Brain microvascular endothelial cell (primary cell): ENCODE measurements at places on chromosomes 12 and 14.

DNA sequence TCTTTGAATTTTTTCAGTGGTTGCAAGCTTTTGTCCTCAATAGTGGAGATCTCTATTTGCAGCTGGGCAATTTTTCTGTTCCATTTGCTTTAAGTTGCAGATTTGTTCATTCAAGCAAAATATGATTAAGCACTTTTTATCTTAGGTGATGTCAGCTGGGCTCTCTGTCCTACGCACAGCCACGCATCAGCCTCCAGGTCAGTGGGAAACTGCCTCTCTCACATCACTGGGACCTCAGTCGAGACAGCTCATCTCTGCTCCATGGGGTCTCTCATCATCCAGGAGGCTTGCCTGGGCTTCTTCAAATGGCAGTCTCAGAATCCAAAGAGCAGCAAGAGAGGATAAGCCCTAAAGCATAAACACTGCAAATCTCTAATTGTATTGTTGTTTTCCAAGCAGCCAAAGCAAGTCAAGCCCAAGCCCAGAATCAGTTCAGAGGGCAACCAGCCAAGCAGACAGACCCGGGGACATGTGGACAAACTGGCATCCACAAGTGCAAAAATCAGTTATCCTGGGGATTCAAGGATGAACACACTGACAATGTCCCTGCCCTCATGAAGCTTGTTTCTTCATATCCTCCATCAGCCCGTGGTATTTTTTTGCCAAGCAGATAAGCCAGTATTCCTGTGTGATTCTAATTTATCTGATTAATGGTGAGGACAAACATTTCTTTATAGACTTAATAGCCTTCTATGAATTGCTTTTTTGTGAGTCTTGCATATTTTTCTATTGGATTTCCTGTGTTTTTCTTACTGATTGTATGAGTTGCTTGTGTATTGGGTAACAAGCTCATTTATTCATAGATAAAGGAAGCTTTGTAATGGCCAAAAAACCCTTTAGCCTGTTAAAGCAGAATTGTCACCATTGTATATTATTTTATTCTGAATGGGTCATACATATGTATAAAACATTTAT is 262.5 kb downstream of the GXYLT1 start:
- DNase-seq: no peak

DNA sequence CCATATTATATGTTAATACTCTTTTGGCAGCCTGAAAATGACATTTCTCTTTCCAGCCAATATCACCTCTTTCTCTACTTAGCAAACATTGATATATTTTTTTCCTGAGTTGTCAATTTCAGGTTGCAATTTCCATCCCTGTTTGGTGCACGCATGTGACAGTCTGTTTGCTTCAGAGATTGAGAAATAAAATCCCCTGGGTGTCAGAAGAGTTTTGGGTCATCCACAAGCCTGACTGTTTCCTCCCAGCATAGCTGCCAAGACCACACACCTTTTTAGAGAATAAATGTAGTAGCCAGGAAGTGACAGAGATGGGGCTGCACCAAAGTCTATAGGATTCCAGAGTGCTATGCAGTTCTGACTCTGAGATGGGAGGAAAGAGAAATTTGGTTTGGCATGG is 144.9 kb upstream of the NOS1 start:
- DNase-seq: no peak

DNA sequence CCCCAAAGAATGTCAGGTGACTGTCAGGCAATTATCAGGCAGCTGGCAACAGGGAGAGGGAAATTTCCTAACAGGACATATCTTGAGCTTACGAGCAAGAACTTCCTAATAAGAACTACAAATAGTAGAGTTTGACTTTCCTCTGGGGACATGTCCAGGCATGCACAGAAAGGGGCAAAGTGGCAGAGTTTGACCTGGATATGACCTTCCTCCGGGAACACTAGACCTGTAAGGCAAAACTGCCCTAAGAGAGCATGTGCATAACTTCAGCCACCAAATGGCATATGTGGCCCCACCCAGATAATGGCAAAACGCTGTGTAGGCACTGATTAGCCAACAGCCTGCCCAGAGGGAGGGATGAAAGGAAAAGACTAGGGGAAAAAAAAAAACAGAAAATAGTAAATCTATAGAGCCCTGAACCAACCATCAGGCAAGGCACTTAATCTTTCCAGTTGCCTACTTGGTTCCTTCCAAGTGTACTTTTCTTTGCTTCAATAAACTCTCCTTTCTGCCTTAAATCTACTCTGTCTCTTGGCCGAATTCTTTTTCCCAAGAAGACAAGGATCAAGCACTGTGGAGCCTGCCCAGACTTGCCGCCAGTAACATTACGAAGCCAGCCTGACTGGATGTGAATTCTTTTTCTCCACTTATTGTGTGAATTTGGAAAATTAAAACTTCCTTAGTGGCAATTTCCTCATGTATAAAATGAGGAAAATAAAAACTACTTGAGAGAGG is 164.1 kb downstream of the SPTSSA start:
- DNase-seq: no peak

DNA sequence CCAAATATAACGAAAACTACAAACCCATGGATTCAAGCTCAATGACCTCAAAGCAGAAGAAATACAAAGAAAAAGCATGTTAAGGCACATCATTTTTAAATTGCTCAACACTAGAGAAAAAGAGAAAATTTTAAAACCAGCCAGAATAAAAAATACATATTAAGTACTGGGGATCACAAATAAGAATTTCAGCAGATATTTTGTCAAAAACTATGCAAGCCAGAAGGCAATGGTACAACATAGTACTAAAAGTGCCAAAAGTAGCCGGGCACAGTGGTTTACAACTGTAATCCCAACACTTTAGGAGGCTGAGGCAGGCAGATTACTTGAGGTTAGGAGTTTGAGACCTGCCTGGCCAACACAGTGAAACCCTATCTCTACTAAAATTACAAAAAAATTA is 10.2 kb downstream of the SGPP1 start:
- no peak for DNase-seq

DNA sequence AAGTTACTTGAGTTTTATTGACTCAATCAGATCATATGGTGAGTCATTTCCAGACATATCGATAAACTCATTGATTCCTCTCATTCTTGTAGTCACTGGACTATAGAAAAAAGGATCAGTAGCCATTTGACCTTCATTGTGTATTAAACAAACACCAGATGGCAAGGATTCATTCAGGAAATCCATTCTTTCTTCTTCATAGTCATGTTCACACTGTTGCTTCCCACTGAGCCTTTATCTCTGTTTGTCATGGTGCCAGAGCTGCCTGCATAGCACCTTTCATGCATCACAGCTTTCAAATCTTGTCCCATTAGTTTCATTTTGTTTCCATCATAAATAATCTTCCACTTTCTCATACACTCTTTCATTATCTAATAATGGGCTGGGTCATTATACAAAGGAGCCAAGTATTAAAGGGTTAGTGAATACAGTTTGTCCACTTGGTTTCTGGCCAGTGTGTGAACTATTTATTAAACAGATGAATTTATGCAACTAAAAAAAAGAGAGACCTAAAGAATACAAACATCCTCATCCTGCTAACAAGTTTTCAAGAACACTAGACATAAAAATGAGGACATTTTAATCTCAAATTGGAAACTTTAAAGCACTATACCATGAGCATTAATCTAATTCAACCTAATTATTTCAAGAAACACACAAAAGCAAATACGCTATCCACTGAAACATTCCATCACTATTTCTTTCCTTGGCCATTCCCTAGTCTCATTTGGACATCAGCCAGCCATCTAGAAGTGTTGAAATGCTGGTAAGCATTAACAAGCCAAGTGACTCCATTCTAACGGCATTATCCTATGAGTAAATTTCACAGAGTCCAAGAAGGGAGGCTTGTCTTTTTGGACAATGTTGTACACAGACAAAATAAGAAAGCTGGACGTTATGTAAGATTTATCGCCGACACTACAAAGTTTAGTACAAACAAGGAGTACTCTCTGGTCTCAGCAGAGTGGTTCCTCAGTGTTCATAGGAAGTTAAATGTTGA is 476.5 kb downstream of the FOXG1 start:
- DNase-seq: no peak

DNA sequence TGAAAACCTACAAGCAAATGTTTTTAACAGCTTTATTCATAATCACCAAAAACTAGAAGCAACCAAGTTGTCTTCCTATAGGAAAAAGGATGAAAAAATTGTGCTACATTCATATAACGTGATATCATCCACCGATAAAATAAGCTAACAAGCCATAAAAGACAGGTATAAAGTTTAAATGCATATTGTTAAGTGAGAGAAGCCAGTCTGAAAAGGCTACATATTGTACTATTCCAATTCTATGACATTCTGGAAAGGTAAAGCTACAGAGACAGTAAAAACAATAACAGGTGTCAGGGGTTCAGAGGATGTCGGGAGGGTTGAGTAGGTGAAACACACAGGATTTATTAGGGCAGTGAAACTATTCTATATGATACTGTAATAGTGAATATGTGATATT is 22.7 kb downstream of the CDKL1 start:
- DNase-seq: no peak

DNA sequence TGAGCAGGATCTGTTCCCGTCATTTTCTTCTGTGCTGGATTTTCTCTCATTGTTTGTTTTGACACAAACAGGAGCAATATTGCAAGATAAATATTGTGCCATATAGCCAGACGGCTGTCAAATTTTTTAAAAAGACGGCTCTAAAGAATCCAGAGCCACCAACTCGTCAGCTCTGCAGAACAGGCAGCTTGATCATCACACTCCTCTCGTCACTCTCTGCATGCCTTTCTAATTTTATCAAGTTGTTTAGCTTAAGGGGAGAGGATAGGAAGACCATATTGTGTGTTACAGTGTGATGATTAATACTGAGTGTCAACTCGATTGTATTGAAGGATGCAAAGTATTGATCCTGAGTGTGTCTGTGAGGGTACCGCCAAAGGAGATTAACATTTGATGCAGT is 562.8 kb downstream of the GALC start:
- no peak for DNase-seq

GRCh38 chr14:90580377-90581335 is 183.8 kb downstream of the CALM1 start:
- DNase-seq: no peak

GRCh38 chr14:23827100-23827892 is 126.3 kb upstream of the DHRS4 start:
- no peak for DNase-seq

DNA sequence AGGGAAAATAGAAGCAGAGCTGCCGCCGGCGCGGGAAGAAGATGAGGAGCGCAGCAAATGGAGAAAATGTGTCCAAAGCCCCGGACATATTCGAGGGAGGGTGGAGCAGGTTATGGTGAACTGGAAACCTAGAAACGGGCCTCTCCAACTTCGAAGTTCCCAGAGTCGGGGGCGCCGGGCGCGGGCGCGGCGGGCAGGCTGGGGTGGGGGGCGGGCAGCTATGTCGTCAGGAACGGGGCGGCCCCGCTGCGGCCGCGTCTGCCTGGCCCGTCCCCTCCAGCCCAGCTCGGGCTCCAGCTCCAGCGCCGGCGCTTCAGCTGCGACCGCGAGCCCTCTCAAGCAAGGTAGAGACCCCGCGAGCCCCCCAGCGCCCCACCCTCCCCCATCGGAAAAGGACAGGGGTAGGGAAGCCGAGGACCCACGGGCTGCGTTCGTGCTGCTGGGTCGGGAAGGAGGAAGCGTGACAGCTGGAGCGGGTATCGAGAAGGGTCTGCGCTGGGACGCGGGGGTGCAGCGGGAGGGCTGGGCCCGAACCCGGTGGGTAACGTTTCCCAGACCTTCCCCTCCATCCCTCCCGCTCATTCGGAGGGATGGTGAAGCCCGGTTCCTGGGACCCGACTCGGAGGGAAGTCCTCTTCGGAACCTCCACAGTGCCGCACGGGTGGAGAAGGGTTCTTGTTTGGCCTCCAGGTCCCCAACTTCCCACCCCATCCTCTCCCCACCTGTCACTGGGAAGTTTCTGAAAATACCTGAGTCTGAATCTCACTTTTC is 1.0 kb downstream of the DGKA start:
- no peak for DNase-seq

DNA sequence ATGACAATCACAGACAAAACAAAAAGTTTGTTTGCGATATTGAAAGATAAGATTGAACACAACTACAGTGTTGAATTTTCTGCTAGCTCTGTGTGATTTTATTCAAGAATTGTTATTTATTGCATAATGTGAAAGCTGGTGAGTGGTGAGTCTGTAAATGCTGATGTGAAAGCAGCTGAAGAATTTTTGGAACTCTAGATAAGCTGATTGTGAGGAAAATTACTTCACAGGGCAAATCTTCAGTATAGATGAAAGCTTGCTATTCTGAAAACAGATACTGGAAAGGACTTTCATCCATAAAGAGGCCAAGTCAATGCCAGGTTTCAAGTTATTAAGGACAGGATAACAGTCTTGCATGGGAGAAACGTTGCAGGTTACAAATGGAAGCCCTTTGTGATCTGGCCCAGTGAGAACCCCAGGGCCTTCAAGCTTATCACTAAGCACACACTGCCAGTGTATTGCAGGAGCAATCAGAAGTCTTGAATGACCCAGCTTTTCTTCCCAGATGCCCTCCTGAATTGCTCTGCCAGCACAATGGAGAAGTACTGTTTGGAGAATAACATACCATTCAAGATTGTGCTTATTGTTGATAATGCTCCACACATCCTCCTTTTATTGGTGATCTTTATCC is 153.7 kb downstream of the PCNX1 start:
- DNase-seq: peak; percentile 16

- no peak for DNase-seq
Observed at GRCh38 chr12:43840338-43840737, 4.5 kb downstream of the TMEM117 start.

DNA sequence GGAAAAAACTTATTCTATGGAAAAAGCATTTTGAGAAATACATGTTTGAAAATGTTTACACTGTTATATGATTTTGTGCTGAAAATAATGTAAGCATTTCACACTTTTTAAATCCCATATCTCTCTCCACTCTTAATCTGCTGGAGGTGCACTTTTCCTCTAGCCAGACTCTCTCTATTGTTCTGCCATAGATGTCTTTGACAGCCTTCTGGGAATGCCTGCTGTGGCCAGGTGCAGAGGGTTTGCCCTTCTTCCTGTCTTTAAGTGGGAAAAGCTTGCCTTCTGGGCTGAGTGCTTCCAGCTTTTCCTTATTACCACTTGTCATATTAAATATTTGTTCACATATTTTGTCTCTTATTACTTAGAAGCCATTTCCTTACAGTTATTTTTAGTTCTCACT is 60.1 kb upstream of the PPM1H start:
- no peak for DNase-seq

- DNase-seq: no peak
Observed at GRCh38 chr12:124768452-124769162, 95.1 kb downstream of the SCARB1 start.
